ENCODE measurements at places on chromosomes 1 and 21.

- no peak for DNase-seq
Measured at GRCh38 chr1:101847626-101848025, 149.1 kb downstream of the OLFM3 start.

GRCh38 chr1:94092210-94092613 lies 28.7 kb downstream of the ABCA4 start:
- DNase-seq = no peak

GRCh38 chr1:67948151-67949080 lies 102.0 kb downstream of the DIRAS3 start:
- no peak for DNase-seq

DNA sequence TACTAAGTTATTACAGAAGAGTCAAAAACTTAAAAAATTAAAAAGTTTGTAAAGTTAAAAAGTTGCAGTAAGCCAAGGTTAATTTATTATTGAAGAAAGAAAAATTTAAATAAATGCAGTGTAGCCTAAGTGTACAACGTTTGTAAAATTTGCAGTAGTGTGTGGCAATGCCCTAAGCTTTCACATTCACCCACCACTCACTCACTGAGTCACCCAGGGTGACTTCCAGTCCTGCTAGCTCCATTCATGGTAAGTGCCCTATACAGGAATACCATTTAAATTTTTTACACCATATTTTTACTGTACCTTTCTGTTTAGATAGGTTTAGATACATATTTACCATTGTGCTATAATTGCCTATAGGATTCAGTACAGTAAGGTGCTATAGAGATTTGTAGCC lies 88.6 kb downstream of the CTH start:
- DNase-seq = no peak

DNA sequence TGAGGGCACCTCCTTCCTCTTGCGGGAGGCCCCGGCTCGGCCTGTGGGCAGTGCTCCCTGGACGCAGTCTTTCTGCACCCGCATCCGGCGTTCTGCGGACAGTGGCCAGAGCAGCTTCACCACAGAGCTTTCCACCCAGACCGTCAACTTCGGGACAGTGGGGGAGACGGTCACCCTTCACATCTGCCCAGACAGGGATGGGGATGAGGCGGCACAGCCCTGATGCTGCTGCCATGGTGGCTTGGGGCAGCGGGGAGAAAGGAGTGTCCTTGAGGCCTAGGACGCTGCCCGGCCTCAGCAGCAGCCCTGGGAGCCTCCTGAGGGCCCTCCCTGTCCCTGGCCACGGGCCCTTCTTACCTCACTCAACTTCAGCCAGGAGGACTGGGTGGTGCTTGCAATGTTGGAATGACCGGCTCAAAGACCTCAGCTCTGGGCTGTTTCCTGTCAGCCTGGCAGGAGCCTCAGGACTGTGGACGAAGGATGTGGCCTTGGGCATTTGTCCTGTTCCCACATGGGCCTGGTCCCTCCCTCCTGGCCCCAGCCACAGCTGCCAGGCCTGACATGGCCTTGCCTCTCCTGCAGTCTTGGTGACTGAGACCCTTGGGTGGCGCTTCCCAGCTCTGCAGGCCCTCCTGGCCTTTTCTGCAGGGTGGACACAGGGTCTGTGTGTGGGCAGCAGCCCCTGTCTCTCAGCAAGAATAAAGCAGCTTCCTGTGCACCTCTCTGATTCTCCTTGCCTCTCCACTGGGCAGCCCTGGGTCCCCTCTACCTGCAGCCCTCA lies 45.9 kb downstream of the TRIM11 start:
- DNase-seq = no peak

- no peak for DNase-seq
Measured at GRCh38 chr1:177789956-177790355, 179.9 kb downstream of the SEC16B start.

DNA sequence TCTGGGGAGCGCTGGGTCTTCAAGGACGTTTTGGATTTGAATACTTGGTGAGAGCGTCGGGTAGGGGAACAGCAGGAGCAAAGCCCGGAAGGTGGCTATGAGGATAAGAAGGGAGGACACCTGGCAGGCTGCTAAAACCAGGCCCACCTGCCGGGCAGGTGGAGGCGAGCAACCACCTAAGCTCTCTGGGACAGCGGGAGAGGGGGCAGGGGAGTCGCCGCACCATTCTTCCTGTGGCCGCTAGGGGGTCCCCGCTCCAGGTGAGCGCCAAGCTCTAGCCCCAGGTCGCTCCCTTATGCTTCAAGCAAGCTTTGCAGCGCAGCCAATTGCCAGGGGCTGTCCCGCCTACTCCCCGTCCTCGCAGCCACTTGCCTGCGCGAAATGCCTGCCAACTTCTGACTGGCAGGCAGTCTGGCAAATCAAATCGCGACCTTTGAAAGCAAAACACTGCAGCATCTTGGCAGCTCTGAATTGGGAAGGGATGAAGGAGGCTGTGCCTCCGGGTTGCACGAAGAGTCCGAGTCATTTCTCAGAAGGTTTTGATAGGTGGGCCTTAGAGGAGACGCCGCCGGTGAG lies at the start of gene NIPAL3:
NIPAL3 (plus strand) TSS at position 469 of the 576 bp plus-strand sequence. CDS start 3,746 bp downstream, outside the sequence.
- DNase-seq = peak; percentile 98

GRCh38 chr1:171663854-171664575 lies 11.5 kb upstream of the MYOC start:
- no peak for DNase-seq

- no peak for DNase-seq
Measured at GRCh38 chr1:4658643-4659628, 4.5 kb downstream of the AJAP1 start.

Measured in NCI-H1436 (cell line).